ENCODE measurements at places on chromosomes 4 and X.

- peak; percentile 80 for DNase-seq
These were observed 14.3 kb downstream of the ANTXR2 start for GRCh38 chr4:80058740-80059139.

GRCh38 chrX:131359611-131360010 is 70.5 kb upstream of the IGSF1 start:
- DNase-seq = no peak

- no peak for DNase-seq
These were observed 507.7 kb downstream of the PDHA2 start for GRCh38 chr4:96347582-96347981.

- DNase-seq = no peak
These were observed 922.5 kb downstream of the RPA4 start for GRCh38 chrX:97806238-97806637.

DNA sequence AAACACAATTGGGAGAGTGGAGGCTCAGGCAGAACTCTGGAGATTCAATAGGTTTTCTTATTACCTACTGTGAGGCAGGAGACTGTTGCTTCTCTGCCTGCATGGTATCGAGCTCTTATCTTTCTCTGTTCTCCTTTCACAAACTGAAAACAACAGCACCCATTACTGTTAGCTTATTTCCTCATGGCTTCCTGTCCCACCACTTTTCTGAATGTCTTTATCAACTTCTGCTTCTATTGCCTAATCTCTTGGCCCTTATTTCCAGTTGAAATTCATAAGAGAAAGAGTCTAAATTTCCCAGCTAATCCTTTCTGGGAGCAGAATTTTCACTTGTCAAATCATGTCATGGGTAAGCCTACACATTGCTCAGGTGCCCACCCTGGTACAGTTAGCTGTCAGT is 46.8 kb upstream of the NDST3 start:
- DNase-seq = no peak

GRCh38 chr4:11463707-11464106 is 35.0 kb upstream of the HS3ST1 start:
- no peak for DNase-seq

GRCh38 chrX:4239650-4240540 is 526.4 kb upstream of the PRKX start:
- no peak for DNase-seq

GRCh38 chr4:111398906-111399330 is 746.3 kb upstream of the FAM241A start:
- DNase-seq = no peak

DNA sequence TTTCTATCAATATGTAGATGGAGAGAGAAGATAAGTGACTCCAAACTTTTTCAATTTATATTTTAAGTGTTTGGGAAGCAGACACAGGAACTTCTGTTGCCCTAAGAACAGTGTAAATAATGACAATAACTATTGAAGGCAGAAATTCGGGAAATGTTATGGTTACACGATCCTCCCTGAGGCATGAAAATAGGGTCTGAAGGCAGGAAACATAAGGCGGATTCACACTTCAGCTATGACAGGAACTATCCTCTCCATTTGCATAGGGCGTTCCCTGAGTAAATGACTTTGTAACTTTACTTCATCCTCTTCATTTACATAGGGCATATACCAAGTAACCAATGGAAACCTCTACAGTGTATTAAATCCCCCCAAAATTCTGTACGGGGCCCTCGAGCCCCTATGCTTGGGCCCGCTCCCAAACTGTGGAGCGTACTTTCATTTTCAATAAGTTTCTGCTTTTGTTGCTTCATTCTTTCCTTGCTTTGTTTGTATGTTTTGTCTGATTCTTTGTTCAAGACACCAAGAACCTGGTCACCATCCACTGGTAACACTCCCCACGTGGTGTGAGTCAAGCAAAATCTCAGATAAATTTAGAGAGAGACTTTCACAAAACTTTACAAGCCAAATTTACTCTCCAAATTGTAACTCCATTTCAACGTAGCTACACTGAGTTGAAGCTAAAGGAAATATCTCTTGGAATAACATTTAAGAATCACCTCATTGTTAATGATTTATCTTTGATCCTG is 2504.3 kb downstream of the ARAP2 start:
- DNase-seq = no peak

DNA sequence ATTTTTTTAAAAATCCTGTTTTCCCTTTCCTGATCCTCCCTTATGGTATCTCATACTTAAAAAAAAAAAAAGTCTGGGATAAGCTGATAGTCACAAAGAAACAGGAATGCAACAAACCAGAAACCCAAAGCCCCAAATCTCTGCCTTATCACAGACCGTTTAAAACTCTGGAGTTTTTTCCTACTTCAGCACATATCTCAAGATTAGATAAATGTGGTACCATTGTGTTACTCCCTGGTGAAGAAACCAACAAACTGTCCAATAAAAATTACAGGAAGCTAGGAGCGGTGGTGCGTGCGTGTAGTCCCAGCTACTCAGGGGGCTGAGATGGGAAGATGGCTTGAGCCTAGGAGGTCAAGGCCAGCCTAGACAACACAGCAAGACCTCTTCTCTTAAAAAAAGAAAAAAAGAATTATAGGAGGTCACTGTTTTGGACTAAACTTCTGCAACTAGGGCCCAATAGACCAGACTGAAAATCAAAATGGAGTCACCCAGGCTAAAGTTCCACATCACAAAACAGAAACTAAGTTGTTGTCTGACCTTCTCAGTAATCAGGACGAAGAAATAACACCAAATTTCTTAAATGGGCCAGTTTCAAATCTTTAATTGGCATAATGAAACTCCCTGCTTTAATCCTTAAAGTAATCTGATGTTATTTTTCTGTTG is 51.9 kb downstream of the RBM47 start:
- DNase-seq = no peak

DNA sequence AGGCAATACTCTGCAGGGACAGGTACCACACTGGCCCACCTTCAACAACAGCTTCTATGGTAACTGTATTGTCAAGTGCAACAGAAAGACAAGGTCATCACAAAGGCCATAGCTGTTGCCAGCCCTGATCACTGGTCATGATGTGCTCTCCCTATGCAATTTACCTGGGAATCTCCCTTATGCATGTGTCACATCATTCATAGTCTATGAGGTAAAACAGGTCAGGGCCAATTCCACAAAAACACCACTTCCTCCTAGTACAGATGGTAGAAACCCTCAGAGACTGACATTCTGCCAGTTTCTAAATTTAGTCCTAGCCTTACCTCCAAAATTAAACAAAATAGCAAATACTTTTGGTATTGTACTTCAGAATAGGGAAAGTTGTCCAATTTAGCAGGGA is 132.8 kb downstream of the MGST2 start:
- DNase-seq = no peak

GRCh38 chr4:186832906-186833305 is 109.2 kb upstream of the FAT1 start:
- no peak for DNase-seq

DNA sequence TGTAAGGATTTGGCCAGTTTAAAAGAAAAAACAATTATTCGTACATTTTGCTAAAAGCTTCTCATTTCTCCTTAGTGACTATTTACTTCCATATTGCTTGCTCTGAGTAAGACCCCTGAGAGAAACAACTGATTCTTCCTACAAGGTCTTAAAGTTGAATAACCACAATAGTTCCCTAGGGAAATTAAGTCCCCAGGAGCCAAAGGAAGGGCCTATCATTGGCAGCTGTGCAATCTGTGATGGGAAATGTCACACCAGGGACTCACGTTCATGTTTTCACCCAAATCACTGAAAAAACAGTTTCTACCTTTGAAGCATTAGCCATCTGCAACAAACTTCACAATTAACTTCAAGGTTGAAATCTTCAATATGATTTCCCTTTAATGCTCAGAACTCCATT is 66.7 kb downstream of the JADE1 start:
- DNase-seq = no peak

DNA sequence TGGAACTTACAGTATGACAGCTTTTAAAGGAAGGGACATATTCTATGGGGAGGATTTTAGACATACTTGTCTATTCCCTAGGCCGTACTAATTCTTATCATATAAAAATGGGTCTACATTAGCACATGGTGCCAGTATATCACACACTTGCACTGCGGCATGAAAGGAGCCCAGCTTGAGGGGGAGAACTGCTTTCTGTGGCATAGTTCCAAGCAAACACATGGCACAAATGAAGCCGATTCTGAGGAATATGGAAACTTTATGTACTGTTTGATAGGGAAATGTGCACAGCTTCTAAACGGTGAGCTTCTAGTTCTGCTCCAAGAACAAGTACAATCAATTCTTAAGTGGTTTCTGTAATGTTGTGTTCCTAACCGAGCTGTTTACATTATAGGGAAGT is 675.6 kb upstream of the FTHL17 start:
- DNase-seq = no peak

GRCh38 chrX:135095715-135096114 is 24.6 kb downstream of the ETDB start:
- no peak for DNase-seq
